ENCODE measurements at places on chromosomes 2 and 18. TPM values are rescaled to one million over a fixed set of nuclear protein-coding genes. Genes with fewer than 3 reads are reported as not detected.

The TTN gene
- total RNA-seq: 0.38 TPM

The RND3 gene
- total RNA-seq: not detected

The SERPINB4 gene
- not detected for total RNA-seq

The CDCA7 gene
- 33.9 TPM for total RNA-seq

The WNT10A gene
- 0.80 TPM for total RNA-seq

The RTKN gene
- 1.2 TPM for total RNA-seq

The CHAC2 gene
- total RNA-seq: 25.7 TPM

The IKZF2 gene
- total RNA-seq: 8.8 TPM

The ZSWIM2 gene
- total RNA-seq: not detected

The CABYR gene
- 1.2 TPM for total RNA-seq

The TEKT4 gene
- total RNA-seq: not detected

The REG1A gene
- total RNA-seq: not detected

The KRTCAP3 gene
- total RNA-seq: 4.6 TPM

The KATNAL2 gene
- total RNA-seq: 0.82 TPM

The SPDYA gene
- total RNA-seq: 0.89 TPM

The PPP1R7 gene
- 90.2 TPM for total RNA-seq

The C2orf49 gene
- 19.9 TPM for total RNA-seq

The FLACC1 gene
- 1.3 TPM for total RNA-seq

The PTPRN gene
- total RNA-seq: 0.42 TPM

The DSC1 gene
- 0.08 TPM for total RNA-seq

The SCG2 gene
- total RNA-seq: not detected

The NT5C1B gene
- total RNA-seq: not detected

The SP9 gene
- not detected for total RNA-seq

The DLGAP1 gene
- not detected for total RNA-seq

The CFAP65 gene
- not detected for total RNA-seq

The CDH7 gene
- total RNA-seq: not detected

The FAP gene
- not detected for total RNA-seq

The PLGLB1 gene
- total RNA-seq: 3.1 TPM

The NCKAP1 gene
- 7.1 TPM for total RNA-seq

The UGT1A8 gene
- total RNA-seq: not detected

The ERLEC1 gene
- total RNA-seq: 25.2 TPM

The ICOS gene
- 80.0 TPM for total RNA-seq

The AQP12B gene
- total RNA-seq: not detected

All from activated CD8-positive, alpha-beta memory T cell treated with anti-CD3 and anti-CD28 coated beads for 36 hours (primary cell).